ENCODE measurements at places on chromosomes 16 and 17.
A peak's percentile ranks its signal among the peaks of the same experiment; 100 is the strongest.

GRCh38 chr17:1485423-1486376 is 6.8 kb downstream of the MYO1C start:
- peak; percentile 54 for DNase-seq

- no peak for DNase-seq
Observed at GRCh38 chr17:70699408-70699807, 530.1 kb downstream of the KCNJ2 start.

- DNase-seq: peak; percentile 3
Observed at GRCh38 chr16:80063031-80063712, 462.6 kb upstream of the MAF start.

DNA sequence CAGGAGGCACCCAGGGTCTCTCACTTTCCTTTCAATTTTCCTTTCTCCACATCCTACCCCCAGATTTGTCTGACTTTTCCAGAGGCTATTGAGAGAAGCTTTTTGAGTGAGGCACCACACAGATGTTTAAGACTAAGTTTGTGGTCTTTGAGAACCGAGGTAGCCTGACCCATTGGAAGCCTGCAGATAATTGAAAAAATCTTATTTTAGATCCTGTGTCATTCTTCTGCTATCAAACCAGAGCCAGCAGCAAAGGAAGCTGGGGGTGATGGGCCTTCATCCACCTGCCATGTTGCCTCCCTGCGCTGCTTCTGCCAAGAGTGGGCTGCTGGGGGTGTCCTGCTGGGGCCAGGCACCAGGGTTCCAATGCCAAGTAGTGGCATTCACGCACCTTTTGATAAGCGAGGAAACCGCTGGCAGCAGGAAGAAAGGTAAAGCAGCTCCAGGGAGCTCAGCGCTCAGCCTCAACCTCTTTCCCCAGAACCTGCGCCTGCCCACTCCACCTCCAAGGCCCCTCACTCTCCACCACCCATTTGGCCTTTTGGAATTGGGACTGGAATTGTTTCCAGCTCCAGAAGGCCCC is 55.6 kb downstream of the MPRIP start:
- DNase-seq: no peak

DNA sequence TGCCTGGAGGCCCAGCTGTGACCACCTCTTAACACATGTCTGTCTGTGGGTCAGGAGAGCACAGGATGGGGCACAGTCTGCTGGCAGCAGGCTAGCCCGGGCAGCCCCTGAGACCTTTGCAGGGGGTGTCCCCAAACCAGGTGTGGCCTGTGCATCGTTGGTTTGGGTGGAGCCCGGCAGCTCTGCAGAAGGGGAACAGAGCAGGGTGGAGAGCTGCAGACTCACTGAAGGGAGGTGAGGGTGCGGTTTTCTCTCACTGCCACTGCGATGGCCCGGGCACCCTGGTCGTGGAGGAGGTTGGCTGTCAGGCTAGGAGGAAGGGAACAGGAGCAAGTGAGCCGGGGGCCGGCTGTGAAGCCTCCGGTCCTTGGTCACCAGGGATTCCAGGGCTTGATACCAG is 28.8 kb downstream of the NLRC3 start:
- DNase-seq: no peak

DNA sequence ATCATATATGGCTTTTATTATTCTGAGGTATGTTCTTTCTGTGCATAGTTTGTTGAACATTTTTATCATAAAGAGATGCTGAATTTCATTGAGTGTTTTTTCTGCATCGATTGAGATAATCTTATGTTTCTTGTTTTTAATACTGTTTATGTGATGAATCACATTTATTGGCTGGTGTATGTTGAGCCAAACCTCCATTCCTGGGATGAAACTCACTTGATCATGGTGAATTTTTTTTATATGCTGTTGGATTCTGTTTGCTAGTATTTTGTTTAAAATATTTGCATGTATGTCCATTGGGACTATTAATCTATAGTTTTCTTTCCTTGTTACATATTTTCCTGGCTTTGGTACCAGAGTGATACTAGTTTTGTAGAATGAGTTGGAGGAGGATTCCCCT is 500.2 kb downstream of the CDH11 start:
- no peak for DNase-seq

DNA sequence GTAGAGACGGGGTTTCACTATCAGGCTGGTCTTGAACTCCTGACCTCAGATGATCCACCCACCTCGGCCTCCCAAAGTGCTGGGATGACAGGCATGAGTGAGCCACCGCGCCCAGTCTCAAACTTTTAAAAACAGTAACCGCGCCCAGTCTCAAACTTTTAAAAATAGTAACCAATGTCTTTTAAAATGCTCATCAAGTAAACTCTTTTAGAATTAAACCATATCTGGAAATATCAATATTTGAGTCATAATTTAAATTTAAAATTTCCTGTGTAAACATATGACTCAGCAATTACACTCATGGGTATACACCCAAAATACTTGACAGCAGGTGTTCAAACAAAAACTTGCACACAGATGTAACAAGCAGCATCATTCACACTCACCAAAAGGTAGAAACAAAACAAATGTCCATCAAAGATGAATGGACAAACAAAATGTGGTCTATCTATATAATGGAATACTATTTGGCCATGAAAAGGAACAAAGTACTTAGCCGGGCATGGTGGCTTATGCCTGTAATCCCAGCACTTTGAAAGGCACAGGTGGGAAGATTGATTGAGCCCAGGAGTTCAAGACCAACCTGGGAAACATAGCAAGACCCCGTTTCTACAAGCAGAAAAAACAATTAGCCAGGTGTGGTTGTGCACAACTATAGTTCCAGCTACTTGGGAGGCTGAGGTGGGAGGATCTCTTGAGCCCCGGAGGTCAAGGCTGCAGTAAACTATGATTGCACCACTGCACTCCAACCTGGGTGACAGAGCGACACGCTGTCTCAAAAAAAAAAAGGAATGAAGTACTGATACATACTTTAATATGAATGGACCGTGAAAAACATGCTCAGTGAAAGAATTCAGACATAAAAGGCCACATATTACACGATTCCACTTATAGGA is 20.2 kb downstream of the ENPP7 start:
- DNase-seq: no peak

- DNase-seq: no peak
Observed at GRCh38 chr17:28551421-28552175, 826 bp downstream of the UNC119 start.

DNA sequence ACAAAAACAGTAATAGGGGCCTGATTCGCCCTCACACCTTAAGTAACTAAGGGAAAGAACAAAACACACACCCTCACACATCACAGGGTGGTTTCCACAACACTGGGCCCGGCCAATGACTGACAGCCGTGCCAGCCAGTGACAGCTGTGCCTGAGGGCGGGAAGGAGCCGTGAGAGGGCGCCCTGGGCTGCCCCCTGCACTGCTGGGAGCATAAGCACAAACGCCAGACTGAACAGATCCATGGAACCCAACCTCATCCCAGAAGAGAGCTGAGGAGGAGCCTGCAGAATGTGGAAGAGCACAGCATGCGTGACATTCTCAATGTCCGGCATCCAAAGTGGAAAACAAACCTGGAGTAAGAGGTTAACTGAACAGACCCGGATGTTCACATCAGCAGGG is 16.0 kb downstream of the CSNK1D start:
- no peak for DNase-seq

DNA sequence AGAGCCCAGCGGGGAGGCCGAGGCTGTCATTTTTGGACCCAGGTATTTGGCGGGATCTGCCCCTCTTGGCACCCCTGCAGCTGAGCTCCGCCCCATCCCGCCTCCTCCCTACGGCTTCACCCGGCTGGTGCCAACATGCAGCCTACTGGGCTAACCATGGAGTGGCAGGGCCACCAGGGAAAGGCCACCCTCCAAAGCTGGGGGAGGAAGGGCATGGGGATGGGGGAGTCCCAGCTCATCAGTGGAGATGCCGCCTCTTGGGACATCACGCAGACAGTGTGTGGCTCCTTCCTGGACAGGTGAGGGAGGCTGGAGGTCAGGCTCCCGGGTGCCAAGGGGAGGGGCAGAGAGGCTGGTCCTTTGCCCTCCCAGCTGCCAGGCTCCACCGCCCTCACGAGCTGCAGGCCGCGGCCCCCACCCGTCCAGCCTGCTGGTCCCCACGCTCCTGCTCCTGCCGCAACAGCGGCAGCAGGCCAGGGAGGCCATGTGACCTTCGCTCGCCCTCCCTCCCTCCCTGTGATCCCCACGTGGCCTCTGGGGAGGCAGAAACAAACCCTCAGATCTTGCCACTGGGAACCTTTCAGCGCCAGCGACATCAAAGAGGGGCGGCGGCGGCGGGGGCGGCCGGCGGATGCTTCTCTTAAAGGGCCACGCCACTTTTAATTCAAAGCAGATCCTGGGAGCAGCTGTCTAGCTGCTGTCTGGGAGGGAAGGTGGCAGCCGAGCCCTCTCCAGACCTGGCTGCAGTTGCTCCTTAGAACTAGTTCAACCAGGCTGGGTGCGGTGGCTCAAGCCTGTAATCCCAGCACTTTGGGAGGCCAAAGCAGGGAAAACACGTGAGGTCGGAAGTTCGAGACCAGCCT is 6.8 kb upstream of the NOTUM start:
- DNase-seq: peak; percentile 61

DNA sequence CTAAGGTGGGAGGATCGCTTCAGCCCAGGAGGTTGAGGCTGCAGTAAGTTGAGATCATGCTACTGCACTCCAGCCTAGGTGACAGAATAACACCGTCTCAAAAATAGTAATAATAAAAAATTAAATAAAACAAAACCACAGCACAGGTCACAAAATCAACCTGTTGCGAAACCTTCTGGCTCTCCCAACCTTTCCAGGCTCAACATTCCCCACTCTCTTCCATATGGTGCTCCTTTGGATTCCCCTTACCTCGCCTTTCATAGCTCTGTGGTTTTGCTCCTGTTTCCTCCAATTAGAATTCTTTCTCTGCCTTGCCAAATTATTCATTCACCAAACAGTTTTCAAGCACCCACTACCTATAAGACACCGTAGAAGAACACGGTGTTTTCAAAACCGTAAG is 4.7 kb downstream of the ZDHHC7 start:
- DNase-seq: no peak

GRCh38 chr17:41404024-41404671 is 6.7 kb upstream of the KRT31 start:
- DNase-seq: peak; percentile 95

DNA sequence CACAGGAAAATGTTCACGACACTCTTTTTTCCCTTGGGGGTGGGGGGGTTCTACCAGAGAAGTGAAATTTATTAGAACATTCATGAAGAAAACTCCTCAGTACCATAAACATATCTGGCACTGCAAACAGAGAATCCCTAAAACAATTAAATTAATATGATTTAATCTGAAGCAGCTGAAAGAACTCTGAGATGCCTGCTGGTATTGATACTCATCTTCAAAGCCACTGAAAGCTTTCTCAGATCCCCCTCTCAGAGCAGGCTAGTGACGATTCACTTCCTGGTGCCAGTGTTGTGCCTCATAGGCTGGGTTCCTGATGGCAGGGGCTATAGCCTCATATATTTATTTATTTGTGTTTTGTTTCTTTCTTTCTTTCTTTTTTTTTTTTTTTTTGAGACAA is 52.7 kb downstream of the MYH10 start:
- no peak for DNase-seq

- DNase-seq: peak; percentile 84
Observed at GRCh38 chr17:41812381-41813151, at the start of gene FKBP10. Gene FKBP10 (plus strand): TSS chr17:41813004. CDS start chr17:41813035, 31 bp downstream.

DNA sequence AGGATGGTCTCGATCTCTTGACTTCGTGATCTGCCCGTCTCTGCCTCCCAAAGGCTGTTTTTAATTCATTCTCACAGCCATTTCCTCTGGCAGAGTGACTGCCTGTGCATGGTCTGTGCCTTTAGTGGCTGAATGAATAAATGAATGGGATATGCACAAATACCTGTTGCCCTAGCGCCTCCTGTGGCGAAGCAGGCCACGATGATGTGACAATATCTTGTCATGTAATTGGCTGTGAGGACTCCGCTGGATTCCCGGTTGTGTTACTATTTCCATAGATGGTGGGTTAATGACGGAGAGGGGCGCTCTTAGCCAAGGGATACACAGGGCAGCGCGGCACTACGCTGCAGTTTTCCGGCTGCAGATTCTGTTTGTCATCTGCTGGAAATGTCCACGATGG is 26.8 kb upstream of the ENDOV start:
- DNase-seq: no peak

DNA sequence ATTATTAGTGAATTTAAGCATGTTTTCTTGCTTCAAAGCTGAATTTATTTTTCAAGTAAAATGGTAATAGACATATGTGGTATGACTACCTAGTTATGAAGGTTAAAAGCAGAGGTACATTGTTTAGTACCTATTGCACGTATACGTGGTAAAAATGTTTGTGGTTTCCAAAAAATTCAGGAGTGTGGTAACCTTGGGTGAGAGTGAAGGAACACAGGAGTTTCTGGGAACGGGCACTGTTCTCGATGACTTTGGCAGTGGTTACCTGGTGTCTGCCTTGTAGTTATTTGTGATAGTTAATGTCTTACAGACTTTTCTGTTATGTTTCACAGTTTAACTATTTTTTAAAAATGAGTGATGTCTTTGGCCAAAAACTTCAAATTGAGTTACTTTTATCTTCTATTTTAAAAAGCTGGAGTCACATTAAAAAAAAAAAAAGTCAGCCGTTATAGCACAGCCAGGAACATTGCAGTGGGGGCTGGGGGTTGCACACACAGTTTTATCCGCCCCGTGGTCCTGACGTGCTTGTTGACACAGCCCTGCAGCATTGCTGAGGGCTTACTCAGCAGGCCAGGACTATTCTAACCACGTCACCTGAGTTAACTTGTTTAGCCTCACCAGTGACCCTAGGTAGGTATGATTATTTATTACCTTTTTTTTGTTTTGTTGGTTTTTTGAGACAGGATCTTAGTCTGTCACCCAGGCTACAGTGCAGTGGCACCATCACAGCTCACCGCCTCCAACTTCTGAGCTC is 10.9 kb downstream of the JPT2 start:
- peak; percentile 96 for DNase-seq

DNA sequence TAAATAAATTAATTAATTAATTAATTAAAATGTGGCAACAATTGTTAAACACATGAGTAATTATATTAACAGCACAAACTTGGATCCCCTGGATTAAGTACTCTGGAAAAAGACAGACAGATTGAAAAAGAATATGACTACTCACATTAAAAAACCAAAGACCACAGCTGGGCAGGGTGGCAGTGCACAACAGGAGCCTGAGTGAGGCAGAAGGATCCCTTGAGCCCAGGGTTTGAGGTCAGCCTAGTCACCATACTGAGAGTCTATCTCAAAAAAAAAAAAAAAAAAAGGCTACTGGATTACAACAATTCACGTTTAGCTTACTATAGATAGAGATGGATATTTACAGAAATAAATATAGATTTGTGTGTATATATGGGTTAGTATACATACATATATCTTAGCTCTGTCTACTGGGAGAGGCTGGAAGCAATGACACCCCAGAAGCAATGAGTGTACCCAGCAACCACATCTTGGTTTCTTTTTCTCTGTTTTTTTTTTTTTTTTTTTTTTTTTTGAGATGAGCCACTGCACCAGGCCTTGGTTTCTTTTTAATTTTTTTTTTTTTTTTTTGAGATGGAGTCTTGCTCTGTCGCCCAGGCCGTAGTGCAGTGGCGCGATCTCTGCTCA is 10.6 kb upstream of the SUZ12 start:
- DNase-seq: no peak

All from iris pigment epithelial cell (primary cell).